ENCODE measurements at places on chromosomes 3 and 15. TPM values are rescaled to one million over a fixed set of nuclear protein-coding genes. Genes with fewer than 3 reads are reported as not detected.

Gene RBPMS2
- 2.3 TPM for total RNA-seq

Gene HRG
- total RNA-seq, result not detected

Gene COL7A1
- total RNA-seq, result 84.8 TPM

Gene DAZL
- 21.5 TPM for total RNA-seq

Gene FAM131A
- total RNA-seq, result 22.0 TPM

Gene MAP1A
- 21.9 TPM for total RNA-seq

Gene LIPC
- not detected for total RNA-seq

Gene FSTL1
- total RNA-seq, result 265 TPM

GRCh38 chr3:87997298-87997697 lies 61.5 kb downstream of the CGGBP1 start:
- DNase-seq, result no peak

GRCh38 chr15:33032053-33032452 lies 162.5 kb downstream of the FMN1 start:
- no peak for DNase-seq

GRCh38 chr3:98655666-98656065 lies 62.3 kb upstream of the CPOX start:
- no peak for DNase-seq

- no peak for DNase-seq
Observed at GRCh38 chr15:27341780-27342343, 370.9 kb downstream of the GABRG3 start.

Data from prostate gland (tissue), 2 donors.